A549 (cell line): ENCODE measurements at places on chromosomes 6 and 20.
A peak's percentile ranks its signal among the peaks of the same experiment; 100 is the strongest.

DNA sequence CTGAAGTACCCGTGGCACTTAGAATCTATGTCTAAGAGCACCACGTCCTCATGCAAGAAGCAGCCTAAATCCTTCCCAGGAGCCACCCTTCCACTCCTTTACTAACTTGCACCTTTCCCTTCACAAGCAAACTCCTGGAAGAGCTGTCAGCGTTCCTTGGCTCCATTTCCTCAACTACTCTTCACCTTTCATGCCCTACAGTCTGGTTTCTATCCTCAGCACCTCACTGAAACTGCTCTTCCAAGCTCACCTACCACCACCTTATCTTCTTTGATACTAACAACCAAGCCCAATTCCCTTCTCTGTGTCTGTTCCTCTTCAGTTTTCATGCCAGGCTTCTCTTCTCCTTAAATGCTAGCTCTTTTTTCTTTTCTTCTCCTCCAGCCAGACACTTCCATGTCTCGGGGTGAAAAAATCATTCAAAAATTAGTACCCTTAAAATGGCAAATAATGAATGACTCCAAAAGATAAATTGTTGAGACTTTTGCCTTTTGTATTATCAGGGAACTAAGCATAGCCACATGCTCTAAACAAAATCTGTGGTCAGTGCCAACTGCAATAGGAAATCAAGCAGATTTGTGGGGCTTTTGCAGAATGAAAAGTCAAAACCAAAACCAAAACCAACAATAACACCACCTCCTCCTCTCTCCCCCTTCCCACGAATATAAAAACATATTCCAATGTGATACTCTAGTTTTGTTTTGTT is 149.6 kb upstream of the KCNK16 start:
- no peak for DNase-seq

DNA sequence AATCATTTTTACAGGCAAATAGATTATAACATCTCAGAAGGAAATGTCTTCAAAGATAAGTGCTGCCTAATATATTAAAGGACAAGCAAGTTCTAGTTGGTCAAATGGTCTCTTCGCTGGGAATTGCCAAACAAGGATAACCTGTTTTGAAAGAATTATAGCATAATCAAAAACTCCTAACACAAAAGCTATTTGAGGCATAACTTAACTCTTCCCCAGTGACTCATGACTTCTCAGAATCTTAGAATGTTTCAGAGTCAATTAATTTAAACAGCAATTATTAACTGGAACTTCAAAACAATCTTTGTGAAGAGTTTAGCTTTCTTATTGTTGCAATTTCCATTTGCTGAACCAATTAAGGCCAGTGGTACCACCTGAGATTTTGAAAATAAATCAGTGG is 126.6 kb downstream of the MTFR2 start:
- DNase-seq, result no peak

DNA sequence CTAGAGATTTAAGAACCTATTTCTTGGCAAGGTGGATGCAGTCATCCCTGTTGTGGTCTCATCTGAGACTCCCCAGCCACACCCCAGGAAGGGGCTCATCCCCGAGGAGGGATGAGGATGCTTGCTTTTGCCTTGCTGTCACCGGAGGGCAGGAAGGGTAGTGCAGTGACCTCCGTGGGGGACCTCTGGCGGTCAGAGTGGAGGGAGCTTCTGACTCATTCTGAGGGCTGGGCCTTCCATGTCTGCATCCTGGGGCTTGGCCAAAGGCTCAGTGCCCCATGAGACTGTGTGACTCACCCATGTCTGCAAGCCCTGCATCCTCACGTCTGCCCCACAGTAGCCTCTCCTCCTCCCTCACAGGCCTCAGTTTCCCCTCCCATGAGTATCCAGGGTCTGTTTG is 38.7 kb downstream of the UQCC2 start:
- peak; percentile 85 for DNase-seq

DNA sequence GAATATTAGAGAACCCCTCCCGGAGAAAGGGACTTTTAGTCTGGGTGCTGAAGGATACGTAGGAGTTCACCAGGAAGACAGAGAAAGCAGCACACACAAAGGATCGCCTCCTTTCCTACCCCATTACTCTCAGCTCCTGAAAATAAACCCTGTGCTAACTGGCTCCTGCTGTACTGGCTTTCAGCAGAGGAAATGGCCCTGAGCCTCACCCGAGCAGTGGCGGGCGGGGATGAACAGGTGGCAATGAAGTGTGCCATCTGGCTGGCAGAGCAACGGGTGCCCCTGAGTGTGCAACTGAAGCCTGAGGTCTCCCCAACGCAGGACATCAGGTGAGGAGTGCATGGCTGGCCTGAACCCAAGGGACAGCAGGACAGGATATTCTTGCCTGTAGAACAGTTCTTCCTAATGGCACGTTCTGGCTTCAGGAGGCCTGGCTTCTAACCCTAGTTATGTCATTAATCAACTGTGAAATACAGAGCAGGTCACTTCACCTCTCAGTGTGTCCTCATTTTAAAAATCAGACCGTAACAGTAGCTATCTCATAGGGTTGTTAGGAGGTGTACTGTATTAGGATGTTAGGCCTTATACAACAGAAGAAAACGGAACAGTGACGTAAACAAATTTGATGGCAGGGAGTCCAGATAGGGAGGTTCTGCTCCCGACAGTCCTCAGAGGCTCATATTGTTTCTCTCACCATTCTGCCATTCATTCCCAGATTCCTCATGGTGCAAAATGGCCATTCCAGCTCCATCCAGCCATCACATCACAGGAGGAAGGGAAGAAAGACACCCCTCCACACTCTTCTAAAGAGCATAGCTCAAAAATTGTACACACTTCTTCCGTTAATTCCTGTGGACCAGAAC is 1.8 kb downstream of the RBCK1 start:
- no peak for DNase-seq

DNA sequence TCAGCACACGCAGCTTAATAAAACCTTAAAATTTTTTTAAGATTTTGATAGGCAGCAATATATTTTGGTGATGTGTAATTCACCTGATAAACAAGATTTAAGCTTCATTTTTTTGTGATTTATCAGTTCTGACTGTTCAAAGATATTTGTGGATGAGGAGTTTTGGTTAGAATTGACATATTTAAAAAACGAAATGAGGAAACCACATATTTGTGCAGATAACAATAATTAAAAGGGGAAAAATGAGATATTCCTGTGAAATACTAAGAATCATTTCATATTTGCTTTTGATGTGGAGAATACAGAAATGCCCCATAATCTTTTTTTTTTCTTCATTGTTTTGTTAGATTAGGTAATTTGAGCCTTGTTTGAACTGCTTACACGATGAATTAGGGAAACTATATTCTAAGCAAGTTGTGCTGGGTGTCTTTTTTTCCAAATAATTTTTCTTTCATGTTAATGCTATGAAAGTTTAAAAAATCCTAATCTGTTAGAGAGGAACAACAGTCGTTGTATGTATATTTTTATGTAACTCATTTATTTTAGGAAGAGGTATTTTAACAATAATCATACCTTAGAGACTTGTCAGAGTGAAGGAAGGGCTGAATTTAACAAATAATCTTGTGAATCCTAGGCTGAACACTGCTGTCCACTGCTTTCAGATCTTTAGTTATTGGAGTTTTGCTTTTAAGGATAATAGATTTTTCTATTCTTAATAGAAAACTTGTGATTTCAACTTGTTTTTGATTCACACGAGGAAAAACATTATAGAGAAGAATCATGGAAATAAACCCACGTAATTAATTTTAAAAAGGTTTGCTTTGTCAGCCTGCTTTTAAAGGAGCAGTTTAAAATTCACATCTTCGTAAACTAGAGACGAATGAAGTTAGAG is 4.0 kb downstream of the ARID1B start:
- no peak for DNase-seq
